CD4-positive, alpha-beta T cell treated with Interleukin-15 for 1 hour (primary cell): ENCODE measurements at places on chromosomes 4 and X.

DNA sequence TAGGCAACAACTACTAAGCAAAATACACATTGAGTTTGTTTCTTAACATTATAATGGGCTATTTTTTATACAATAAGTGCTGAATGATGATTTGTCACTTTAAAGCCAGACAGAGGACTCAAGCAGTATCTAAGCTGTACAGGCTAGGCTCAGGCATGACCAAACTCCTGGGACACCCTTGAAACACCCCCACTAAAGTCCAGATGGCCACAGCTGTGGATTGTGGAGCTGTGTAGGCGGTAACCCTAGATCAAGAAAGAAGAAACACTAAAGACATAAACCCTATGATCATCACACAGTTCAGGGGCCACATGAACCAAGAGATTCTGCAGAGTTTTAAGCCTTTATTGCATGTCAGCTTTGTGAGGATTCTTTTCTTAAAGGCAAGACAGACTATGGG, 25.1 kb downstream of the TAB3 start:
- DNase-seq: no peak

DNA sequence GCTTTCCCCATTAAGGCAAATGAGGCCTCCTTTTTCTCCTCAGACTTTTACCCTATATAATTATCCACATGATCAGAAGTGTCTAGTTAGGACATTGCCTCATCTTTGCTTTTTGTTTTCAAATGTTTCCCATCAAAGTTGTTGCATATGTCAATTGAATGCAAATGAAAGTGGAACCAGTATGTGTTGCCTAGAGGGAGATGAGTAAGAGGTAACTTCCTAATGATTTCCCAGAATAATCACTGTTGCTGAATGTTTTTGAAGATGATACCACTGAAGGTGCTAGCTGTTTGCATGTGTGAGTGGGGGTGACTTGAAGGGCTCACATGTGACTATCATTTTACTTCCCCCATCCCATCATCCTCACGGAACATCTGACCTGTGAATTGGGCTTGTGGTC, 33.9 kb downstream of the PAK3 start:
- DNase-seq: no peak

- peak; percentile 47 for DNase-seq
These were observed 183.3 kb downstream of the KDR start for GRCh38 chr4:54941994-54942552.

DNA sequence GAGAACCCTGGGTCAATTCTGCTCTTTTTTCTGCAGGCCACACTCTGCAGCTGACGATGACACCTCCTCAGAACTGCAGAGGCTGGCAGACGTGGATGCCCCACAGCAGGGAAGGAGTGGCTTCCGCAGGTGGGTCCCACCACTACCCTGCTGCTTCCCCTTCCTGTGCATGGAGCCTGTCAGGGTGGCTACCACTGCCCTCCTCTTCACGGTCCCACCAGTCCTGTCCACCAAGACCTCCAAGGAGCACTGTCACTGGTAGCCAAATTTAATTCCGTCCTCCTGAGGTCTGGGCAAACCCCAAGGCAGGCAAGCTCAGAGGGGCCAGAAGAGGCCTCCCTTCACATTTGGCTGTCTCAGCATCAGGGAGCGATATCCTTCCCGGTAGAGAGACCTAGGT, 4.2 kb downstream of the CNGA2 start:
- no peak for DNase-seq

DNA sequence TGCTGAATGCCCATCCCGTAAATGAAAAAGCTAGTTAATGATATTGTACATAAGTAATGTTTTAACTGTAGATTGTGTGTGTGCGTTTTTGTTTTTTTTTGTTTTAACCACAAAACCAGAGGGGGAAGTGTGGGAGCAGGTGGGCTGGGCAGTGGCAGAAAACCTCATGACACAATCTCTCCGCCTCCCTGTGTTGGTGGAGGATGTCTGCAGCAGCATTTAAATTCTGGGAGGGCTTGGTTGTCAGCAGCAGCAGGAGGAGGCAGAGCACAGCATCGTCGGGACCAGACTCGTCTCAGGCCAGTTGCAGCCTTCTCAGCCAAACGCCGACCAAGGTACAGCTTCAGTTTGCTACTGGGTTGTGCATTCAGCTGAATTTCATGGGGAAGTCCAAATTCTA, at the start of gene SPP1:
Gene SPP1 (plus strand): TSS at position 249 of the 400 bp plus-strand sequence. CDS start 1,182 bp downstream, outside the sequence.
- no peak for DNase-seq

- no peak for DNase-seq
These were observed 909.4 kb downstream of the FSTL5 start for GRCh38 chr4:161254375-161254774.

- DNase-seq: no peak
These were observed 63.8 kb upstream of the GATB start for GRCh38 chr4:151824656-151825055.

DNA sequence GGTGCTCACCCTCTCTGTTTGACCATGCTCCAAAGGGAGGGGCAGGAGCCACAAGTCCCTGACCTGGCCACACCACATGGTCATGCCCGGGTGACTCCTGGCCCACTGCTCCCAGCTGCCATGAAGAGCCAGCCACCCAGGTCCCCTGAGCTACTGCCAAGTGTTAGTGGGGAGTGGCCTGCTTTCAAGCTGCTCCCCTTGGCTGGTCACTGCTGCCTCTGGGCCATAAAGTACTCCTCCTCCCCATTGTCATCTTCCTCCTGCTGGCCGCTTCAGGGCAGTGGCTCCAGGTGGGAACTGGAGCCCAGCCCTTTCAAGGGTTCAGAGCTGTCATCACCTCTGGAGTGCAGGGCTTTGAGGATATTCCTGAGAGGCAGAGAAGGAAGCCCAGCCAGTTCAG, 27.3 kb upstream of the RBBP7 start:
- no peak for DNase-seq

DNA sequence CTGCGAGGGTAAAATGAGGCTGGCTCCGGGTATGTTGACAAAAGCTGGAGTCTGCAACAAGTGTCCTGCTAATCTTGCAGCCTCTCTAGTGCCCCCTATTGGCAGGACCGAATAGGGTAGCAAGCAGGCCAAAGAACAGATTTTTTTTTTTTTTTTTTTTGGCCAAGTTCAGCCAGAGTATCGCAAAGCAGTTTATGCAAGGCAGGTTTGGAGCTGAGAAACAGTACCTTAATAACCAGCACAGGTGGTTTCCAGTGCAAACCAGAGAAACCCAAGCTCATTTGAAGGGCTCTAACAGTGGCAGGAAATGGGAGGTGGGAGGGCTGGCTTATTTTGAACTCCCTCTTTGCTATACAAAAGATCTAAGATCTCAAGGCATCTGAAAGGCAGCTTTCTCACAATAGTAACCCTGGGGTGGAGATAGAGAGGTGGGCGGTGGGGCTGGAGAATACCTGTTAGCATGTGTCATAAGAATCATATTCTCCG, 38.2 kb upstream of the OCIAD2 start:
- peak; percentile 21 for DNase-seq

DNA sequence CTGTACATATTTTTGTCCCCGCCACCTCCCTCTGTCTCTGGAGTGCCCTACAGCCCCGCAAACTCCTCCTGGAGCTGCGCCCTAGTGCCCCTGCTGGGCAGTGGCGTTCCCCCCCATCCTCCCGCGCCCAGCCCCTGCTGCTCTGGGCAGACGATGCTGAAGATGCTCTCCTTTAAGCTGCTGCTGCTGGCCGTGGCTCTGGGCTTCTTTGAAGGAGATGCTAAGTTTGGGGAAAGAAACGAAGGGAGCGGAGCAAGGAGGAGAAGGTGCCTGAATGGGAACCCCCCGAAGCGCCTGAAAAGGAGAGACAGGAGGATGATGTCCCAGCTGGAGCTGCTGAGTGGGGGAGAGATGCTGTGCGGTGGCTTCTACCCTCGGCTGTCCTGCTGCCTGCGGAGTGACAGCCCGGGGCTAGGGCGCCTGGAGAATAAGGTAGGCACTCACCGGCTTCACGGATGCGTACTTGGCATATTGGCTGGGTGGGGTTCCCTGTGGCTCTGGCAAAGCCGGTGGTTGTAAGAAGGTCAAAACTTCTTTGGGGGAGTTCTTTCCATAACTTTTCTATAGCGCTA, 653 bp downstream of the HHIP start:
- DNase-seq: no peak

- DNase-seq: no peak
These were observed 51.0 kb downstream of the DHX15 start for GRCh38 chr4:24533364-24533763.

GRCh38 chr4:8324640-8325239, 55.2 kb downstream of the HTRA3 start:
- no peak for DNase-seq

DNA sequence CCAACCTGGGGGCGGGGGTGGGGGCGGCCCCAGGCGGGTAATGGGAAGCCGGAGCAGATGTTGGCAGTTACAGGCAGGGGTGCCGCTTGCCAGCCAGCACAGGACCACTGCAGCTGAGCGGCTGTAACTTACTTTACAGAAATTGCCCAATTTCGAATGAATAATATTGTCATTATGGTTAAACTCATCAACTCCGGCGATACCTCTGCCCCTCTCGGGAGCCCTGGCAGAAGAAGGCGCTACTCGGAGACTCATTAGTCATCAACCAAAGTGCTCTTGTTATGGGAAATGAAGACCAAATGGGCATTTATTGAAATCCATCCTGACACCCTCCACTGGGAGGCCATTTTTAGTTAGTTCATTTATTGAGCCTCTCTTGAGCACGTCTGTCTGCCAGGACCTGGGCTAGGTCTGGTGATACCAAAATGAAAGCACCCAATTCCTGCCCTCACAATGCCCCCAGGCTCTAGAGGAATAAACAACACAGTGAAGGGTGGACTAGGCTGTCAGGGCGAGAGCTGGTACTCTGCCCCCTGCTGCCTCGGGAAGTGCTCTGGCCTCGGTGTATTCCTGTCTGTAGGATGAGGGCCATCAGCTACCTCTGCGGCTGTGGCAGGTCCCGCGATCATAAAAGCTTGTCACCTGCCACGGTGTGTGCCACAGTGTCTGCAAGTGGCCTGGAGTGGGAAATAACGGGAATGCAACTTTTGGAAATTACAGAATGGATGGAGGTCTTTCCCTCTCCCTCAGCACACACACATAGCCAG, 159.1 kb upstream of the PSAPL1 start:
- no peak for DNase-seq

GRCh38 chr4:36274158-36274557, 7.3 kb upstream of the DTHD1 start:
- DNase-seq: no peak

- DNase-seq: no peak
These were observed 110.4 kb upstream of the EDNRA start for GRCh38 chr4:147370473-147370872.

GRCh38 chr4:87406462-87406861, 15.5 kb upstream of the HSD17B11 start:
- no peak for DNase-seq

DNA sequence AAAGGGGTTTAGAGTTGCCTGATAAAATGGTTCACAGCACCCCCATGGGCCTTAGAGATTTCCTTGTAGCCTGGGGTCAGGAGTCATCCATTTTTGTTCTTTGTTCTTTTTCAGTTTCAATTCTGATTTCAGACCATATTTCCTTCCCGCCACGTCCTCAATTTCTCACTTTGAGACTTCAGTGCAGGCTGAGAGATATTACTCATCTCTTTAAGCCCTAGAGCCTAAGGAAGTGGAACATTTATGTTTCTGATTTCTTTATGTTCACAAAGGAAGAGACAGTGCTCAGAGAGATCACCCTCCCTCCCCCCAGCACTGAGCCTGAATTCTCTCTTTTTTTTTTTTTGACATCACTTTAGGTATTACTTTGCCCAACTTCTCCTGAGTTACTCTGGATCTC, 56.3 kb downstream of the MSN start:
- no peak for DNase-seq

GRCh38 chr4:182320092-182320491, 76.9 kb downstream of the TENM3 start:
- no peak for DNase-seq

DNA sequence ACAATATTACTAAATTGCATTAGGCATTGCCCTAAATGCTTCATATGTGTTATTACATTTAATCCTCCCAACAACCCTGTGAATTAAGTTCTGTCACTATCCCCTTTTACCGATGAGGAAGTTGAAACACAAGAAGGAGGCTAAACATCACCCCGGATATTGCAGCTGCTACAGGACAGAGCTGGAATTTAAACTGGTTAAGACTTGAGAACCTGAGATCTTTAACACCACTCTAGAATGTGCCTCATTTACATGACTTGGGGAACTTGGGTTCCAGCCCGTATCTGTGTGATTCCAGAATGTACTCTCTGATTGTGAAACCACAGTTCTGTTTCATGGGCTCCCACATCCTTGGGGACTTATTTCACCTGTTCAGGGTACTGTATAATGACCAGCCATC, 165.1 kb upstream of the PPARGC1A start:
- DNase-seq: no peak

DNA sequence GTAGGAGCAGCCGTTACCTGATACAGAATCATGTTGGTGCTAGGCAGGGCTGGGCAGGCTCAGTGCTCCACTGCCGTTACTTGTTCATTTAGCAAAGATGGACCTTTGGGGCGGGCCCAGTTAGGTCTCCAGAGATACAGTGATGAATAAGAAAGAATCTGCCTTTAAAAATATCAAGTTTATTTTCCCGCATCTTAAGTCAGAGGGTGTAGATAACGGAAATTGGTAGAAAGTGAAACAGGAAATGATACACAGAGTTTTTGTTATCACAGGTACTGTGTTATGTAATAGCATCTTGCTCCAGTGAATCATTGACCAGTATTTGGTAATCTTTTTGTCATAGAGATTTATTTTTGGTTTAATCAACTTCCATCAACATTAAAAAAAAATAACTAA, 5.5 kb downstream of the TMEM131L start:
- peak; percentile 45 for DNase-seq

DNA sequence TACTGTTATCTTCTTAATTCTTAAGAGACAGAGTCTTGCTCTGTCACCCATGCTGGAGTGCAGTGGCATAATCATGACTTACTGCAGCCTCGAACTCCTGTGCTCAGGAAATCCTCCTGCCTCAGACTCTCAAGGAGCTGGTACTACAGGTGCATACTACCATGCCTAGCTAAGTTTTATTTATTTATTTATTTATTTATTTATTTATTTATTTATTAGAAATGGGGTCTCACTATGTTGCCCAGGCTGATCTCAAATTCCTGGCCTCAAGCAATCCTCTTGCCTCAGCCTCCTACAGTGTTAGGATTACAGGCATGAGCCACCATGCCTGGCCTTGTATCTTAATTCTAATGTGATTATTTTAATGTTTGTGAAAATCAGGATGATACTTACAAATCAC, 125.6 kb downstream of the THOC2 start:
- no peak for DNase-seq

DNA sequence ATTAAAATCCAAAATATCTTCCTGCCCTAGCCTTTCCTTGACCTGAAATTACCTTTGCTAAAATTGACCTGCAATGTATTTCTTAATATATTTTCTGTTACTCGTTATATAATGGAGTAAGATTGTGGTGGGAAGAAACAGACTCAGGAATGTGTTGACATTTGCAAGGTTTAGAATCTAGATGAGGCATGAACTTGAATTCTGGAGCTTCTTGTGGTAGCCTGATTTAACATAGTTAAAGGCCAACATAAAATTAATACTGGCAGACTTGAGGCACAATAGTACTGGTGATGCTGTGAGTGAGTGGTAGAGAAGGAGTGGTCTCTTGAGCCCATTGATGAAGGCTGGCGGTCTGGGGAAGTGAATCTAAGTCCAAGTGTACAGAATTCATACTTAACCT, 197.9 kb upstream of the SPRY1 start:
- no peak for DNase-seq

GRCh38 chr4:174595141-174595929, 73.0 kb upstream of the HPGD start:
- no peak for DNase-seq

- DNase-seq: no peak
These were observed 166.1 kb downstream of the CCSER1 start for GRCh38 chr4:90293320-90293719.

GRCh38 chr4:142473960-142474338, 372.2 kb downstream of the INPP4B start:
- no peak for DNase-seq

- no peak for DNase-seq
These were observed 75.0 kb downstream of the PTTG2 start for GRCh38 chr4:38034986-38035882.
